AG08395 (cell line): ENCODE measurements at places on chromosomes 4 and X.

GRCh38 chrX:150680974-150681373, 12.2 kb upstream of the MTMR1 start:
- DNase-seq: no peak

- no peak for DNase-seq
Measured at GRCh38 chrX:39823424-39823823, 274.3 kb downstream of the BCOR start.

DNA sequence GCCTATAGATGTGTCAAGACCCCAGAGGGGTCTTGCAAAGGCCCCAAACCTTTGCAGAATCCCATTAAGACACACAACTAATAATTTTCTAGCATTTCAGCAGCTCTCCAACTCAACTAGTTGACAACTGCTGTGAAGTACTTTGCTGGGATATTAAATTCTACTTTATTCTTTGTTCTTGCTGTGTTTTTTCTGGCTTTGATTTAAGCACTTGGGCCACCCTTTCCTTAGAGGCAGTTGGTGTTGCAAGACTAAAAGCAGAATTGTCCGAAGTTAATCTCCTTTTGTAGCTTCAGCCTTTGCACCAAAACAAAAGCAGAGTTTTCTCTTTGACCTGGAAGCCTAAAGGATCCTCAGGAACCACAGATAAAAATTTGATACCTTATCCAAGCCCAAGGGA, 353.1 kb upstream of the CLNK start:
- DNase-seq: no peak

DNA sequence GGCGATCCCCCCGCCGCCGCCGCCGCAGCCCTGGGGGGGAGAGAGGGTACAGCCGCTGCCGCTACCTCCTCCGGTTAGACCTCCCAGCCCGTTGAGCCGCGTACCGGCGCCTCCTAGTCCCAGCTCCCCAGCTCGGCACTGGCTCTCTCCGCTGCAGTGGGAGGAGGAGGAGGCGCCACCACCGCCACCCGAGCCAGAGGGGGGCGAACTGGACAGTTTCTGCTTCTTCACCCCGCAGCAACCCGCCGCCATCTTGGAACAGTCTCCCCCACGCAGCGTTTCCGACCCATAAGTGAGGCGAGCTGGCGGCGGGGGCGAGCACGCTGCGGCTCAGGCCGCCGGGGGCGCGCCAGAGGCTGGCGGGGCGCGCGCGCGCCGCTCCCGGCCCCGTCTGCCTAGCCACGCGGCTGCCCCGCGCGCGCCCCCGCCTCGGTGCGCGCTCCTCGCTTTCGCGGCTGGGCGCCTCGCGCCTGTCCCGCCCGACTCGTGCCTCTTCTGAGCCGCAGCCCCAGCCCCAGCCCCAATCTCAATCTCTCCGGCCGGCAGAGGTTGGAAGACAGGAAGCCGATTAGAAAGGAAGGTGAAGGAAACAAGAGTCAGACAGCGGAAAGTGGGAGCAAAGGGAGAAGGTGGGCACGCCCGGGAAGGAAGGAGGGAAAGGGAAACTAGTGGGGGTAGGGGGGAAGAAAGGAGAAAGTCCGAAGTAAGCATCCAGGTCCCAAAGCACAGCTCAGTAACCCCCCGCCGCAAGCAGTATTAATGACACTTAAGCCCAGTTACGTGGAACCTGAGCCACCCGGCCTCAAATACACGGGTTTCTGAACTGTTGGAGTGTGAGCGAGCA, at the start of gene AMMECR1:
AMMECR1 (minus strand) TSS at position 266 of the 844 bp plus-strand sequence; CDS start at position 252, 14 bp downstream.
- DNase-seq: peak; percentile 75

- no peak for DNase-seq
Measured at GRCh38 chr4:152663203-152664066, 16.4 kb downstream of the TMEM154 start.

- DNase-seq: peak; percentile 55
Measured at GRCh38 chr4:189792924-189793618, 147.6 kb upstream of the FRG1 start.

DNA sequence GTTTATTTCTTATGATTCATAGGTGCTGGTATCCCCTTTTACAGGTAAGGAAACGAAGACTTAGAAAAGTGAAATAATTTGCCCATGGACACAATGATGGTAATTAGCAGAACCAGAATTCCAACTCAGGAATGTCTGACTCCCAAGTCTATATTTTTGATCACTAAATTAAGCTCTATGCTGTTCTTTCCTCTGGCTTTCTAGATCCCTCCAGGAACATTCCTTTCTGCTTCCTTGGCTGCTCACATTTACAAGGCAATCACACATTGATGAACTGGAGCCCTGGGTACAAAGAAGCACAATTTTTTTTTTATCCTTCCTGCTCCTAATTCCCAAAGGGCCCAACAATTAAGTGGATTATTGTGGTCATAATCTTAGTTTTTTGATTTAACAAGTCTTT, 7.0 kb upstream of the CDKN2AIP start:
- DNase-seq: no peak

DNA sequence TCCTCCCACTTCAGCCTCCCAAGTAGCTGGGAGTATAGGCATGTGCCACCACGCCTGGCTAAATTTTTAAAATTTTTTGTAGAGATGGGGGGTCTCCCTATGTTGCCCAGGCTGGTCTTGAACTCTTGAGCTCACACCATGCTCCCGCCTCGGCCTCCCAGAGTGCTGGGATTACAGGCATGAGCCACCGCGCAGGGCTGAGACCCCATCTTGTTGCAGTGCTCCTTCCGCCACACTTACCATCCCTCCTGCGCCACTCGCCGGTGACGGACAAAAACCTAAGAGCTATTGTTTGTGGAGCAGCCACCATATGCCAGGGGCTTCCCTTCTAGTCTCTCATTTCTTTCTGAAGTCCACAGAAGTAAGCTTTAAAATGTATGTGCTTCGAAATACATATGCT, 34.5 kb downstream of the NSG1 start:
- DNase-seq: no peak

DNA sequence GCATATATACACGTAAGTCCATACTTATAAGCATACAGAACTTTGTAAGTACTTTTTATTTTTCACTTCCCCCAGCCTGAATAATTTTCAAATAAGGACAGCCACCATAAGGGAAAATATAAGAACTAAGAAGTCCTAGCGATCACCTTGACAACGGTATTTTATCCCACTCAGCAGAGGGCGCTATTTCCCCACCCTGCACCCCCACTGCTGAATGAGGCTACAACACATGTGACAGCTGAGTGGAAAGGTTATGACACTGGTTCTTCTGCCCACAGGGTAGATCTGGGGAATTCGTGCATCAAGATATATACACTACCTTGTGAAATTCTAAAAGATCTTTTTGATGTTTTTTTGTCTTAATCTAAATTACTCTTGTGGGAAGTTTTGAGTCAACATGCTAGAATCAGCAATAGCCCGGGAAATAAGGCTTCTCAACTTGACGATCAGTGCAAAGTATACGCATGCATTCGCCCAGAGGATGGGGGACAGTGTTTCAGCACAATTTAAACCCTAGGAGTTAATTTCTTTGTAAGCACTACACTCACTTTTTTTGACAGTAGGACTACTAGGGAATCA, 151.5 kb downstream of the CORIN start:
- peak; percentile 40 for DNase-seq

GRCh38 chr4:21768349-21769310, 179.9 kb downstream of the KCNIP4 start:
- DNase-seq: peak; percentile 13

- DNase-seq: no peak
Measured at GRCh38 chrX:44996277-44996676, 123.3 kb downstream of the KDM6A start.

DNA sequence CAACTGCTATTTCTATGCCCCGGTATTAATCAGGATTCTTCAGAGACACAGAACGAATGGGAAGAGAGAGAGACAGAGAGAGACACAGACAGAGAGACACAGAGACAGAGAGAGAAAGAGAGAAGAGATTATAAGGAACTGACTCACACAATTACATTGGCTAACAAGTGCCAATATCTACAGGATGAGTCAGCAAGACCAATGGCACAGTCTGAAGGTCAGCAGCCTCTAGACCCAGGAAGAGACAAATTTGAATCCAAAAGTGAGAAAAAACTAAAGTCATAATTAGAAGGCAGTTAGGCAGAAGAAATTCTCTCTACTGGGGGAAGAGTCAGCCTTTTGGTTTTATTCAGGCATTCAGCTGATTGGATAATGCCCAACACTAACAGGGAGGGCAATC, 187.3 kb downstream of the MAB21L2 start:
- peak; percentile 65 for DNase-seq

- no peak for DNase-seq
Measured at GRCh38 chr4:69717778-69718177, 42.6 kb downstream of the SULT1B1 start.

GRCh38 chr4:2302387-2303119, 40.6 kb upstream of the MXD4 start:
- no peak for DNase-seq
